ENCODE measurements at places on chromosomes 3 and 15.

DNA sequence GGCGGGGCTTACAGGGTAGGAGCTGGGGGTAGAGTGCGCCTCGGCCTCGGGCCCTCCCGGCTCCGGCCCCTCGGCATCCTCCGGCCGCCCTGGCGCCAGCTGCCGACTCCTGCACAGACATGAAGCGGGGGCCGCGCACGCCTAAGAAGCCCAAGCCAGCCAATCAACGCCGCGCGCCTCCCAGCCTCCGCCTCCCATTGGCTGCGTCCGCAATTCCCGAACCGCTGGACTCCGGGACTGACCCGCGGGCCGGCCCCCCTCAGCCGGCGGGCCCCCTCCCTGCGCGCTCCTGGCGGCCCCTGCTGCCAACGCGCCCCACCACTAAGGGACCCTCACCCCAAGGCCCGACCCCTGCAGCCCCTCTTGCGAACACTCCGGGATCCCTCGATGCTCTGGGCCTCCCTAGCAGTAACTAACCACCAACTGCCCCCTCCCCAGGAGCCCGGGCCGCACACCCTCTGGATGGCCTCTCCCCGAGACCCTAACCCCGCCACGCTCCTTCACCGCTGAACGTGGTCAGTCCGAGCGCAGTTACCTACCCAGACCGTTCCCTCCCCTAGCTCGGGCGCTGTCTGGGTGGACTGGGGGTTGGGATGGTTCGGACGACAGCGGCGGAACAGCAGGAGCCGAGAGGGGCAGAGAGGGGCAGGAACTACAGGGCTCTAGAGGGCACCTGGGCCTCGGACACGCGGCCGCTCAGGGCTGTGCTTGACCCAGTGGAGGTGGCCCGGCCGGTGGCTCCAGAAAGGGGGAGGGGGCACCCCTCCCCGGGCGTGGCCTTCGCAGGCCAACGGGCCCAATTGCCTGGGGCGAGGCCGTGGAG, 5.0 kb downstream of the GATA2 start:
- DNase-seq: no peak

DNA sequence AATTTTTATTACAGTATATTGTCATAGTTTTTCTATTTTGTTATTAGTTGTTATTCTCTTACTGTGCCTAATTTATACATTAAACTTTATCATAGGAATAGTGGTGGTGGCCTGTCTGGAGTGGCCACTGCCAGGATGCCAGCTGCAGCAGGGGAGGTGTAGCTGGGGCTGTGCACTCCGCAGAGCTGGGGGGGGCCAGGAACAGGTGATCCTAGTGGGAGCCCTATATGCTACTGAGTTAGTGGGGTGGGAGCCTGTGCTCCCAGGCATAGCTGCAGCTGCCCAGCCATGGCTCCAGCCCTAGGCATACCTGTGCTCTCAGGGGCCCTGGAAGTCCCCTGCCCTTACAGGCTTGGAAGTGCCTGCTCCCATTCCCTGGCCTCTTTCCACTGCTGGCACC, 638.1 kb upstream of the KCNMB2 start:
- no peak for DNase-seq

GRCh38 chr15:35481992-35482391, 64.0 kb downstream of the DPH6 start:
- DNase-seq: no peak

GRCh38 chr3:11346416-11346815, 74.2 kb downstream of the ATG7 start:
- DNase-seq: no peak

DNA sequence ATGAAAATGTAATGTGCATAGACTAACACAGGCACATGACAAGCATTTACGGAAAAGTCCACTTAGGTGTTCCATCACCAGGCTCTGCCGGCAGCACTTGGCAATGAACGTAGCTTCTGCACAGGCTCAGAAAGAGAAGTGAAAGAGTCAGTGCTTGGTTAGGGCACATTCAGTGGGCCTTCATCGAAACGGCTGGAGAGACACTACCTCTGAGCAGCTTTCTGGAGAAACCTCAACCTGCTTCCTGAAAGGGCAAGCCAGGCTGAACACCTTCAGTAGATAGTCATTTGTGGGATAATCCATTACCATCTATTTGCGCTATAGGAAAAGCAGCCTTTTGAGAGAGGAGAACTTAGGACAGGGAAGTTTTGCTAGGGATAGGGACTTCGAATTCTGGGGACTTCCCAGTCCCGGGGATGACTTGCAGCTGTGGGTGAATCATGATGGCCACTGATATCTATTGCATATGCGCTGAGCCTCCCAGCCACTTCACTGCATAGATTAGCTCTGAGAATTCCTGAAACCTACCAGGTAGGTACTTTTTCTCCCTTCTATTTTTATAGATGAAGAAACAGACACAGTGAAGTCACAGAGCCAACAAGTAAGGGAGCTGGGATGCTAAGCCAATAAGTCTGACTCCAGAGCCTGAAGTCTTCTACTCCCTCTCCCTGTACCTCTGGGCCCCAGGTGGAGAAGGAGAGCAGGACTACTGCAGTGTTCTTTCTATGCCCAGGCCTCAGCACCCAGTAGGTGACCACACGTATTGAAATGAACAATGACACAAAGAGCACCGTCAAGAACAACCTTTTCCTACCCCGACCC, 4.2 kb upstream of the SH2D7 start:
- DNase-seq: no peak

DNA sequence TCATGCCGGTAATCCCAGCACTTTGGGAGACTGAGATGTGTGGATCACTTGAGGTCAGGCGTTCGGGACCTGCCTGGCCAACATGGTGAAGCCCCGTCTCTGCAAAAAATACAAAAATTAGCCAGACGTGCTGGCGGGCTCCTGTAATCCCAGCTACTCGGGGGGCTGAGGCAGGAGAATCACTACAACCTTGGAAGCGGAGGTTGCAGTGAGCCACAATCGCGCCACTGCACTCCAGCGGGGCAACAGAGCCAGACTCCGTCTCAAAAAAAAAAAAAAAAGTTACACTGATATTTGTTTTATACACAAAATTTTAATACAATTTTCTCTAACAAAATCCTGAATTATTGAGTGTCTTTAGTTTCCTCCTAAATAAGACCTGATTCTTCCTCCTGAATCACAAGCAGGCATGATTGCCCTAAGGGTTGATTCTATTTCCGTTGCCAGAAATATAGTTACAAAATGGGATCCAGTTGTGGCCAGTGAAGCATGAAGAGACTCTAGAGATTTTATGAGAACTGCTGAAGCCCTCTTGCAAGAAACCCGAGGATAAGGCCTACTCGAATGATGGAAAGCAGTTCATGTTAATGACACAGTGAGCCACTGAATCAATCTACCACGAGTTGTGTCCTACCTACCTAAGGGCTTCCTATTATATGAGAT, 9.6 kb upstream of the SMARCC1 start:
- DNase-seq: no peak

- DNase-seq: no peak
Observed at GRCh38 chr15:81473177-81473576, 99.2 kb upstream of the TMC3 start.

DNA sequence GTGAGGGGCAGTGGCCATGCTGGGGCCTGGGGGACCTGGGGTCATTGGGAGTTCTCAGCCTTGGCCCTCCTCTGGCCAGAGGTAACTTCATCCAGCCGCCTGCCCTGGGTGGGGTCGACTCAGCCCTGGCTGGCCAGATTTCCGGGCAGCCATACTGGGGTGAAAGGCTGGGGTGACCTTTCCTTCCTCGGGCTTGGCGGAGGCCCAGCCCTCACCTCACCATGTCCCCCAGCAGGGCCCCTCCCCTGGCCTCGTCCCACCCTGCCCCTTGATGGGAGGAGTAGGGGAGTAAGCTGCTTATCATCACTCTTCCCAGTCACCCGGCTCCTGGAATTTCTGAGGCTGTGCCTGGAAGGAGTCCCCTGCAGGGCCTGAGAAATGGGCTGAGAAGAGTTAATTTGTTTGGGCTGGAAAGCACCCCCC, 5.4 kb downstream of the SEMA3F start:
- no peak for DNase-seq

- DNase-seq: no peak
Observed at GRCh38 chr3:14869917-14870782, 51.4 kb downstream of the FGD5 start.

DNA sequence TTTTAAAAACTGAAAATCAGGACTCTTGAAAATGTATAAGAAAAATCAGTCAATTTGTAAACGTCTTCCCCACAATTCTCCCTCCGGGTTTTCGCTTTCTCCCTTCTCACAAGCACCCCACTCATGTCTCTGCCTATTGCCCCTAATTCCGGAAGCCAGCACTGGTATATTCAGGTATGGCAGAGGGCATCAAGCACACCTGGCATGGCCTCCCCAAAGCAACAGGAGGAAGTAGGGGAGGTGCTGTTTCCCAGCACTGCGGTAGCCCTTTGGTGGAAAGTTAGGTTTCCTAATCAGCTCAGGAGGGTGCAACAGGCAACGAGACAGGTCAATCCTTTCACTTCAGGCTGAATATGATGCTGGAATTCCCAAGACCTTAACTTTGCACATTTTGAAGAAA, 30.1 kb downstream of the LAMP3 start:
- DNase-seq: no peak

DNA sequence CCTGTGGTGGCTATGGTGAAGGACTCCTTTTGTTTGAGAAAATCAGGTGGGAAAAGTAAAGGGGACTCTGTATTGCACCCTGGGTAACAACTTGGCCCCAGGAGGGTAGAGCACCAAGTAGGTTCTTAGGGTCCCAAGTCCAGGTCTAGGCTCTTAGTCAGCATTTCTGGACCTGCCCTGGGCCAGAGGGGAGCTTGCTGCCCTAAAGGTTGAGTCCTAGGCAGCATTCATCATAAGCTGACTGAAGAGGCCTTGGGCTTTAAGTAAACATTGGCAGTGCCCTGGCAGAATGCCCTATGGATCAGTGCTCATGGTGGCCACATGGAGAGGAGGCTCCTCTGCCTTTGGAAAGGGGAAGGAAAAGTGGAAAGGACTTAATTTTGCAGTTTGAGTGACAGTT, 268.5 kb upstream of the CTNNB1 start:
- DNase-seq: no peak

GRCh38 chr3:180184816-180185215, 148.1 kb upstream of the PEX5L start:
- DNase-seq: no peak

- no peak for DNase-seq
Observed at GRCh38 chr3:86708893-86709292, 282.1 kb downstream of the VGLL3 start.

DNA sequence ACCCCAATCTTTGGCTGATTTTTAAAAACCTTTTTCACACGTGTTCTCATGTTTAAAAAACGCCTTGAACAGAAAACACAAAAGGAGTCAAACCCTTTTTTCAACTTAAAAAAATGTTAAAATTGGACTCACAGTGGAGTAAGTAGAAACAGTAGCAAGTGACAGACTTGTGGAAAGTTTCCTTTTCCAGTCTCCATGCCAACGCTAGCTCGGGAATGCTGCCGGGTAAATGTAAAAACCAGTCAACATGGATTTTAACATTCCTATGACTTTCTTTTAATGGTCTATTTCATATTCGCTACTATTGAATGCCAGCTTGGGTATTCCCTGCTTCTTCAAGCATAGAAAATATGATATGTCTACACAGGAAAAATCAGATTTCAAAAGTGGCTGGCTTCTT, 1.6 kb upstream of the PROK2 start:
- DNase-seq: no peak

- no peak for DNase-seq
Observed at GRCh38 chr15:68447976-68448755, 16.2 kb upstream of the ITGA11 start.

DNA sequence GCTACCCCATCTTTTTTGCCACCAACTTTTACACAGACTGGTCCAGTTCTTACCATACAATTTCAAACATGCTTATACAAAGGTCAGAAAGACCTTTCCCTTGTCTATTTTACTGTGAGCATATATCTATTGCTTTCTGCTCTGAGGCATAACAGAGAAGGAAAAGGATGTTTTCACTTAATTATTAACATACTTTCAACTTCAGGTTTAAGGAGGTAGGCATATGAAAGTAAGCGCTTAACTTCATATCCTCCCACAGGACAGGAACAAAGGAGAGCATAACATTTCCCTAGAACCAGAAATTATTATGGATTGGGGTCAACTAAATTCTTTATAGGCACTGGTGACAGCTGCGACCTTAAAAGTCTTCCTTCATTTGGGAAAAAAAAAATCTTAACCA, 1.1 kb downstream of the MYEF2 start:
- DNase-seq: no peak

- DNase-seq: no peak
Observed at GRCh38 chr15:100716456-100717085, 114.2 kb downstream of the ASB7 start.

DNA sequence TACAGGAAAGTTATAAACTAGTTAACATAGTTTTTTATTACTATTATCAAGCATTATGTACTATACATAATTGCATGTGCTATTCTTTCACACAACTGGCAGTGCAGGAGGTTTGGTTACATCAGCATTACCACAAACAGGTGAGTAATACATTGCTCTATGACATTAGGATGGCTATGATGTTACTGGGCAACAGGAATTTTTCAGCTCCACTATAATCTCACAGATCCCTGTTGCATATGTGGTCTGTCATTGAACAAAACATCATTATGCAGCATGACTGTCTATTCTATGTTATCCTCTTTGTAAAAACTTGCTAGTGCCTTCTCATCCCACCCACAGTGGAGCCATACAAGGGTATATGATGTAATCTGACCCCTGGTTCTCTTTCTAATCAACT, 36.5 kb upstream of the PDZRN3 start:
- DNase-seq: no peak

- DNase-seq: no peak
Observed at GRCh38 chr3:43874731-43875130, 184.0 kb downstream of the ABHD5 start.

- DNase-seq: no peak
Observed at GRCh38 chr3:13666781-13667709, 118.1 kb downstream of the FBLN2 start.

GRCh38 chr3:139173372-139174108, 128.8 kb upstream of the PRR23C start:
- no peak for DNase-seq

DNA sequence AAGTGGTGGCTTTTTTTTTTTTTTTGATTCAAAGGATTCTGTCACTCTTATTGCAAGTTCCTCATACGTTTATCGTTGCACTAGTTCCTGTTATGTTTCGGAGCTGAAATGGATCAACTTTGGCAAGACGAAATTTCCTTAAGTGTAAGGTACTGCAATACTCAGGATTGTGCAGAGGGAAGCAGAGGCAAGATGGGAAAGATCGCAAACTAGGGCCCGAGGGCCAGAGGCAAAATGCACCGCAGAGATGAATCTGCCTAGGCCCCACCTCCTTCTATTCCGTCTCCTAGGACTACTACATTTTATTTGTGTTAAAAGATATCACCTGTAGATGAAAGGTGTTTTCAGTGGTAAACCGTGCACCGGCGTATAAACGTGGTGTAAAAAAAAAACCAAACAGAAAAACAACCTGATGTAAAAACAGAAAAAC, 331 bp downstream of the RNU6-1 start:
- DNase-seq: no peak

GRCh38 chr3:190345027-190345821, 23.0 kb upstream of the CLDN1 start:
- DNase-seq: no peak

GRCh38 chr3:138114431-138114918, 933 bp downstream of the DZIP1L start:
- no peak for DNase-seq

GRCh38 chr15:37882640-37883039, 51.8 kb upstream of the TMCO5A start:
- DNase-seq: no peak

- no peak for DNase-seq
Observed at GRCh38 chr3:16897254-16897926, 12.6 kb downstream of the PLCL2 start.
